ENCODE measurements at places on chromosomes 12 and 14. TPM values are rescaled to one million over a fixed set of nuclear protein-coding genes. Genes with fewer than 3 reads are reported as not detected.

DNA sequence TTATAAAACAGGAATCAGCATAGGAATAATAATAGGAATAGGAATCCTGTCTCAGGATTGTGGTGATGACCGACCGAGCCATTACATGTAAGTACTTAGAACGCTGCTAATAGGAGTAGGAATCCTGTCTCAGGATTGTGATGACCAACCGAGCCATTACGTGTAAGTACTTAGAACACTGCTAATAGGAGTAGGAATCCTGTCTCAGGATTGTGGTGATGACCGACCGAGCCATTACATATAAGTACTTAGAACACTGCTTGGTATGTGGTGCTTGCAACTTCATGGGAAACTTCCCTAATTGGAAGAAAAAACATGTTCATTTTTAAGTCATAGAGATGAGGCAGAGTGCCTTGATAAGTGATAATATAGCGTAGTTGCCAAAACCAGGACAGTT lies 30.0 kb downstream of the ELK3 start:
- DNase-seq: no peak
- H3K27me3 ChIP-seq: no peaks in the 10 kb centered on the region
- peaks cover 25% of the 10 kb centered on the region for H3K4me1 ChIP-seq
- peaks cover 30% of the 10 kb centered on the region for H3K36me3 ChIP-seq

- H3K27me3 ChIP-seq: no peaks in the 10 kb centered on the region
- no peaks in the 10 kb centered on the region for H3K36me3 ChIP-seq
- H3K27ac ChIP-seq: no peak overlapping the region
- DNase-seq: no peak
Observed at GRCh38 chr12:42807766-42808165, 218.2 kb upstream of the PRICKLE1 start.

The SIX1 gene
- 0.89 TPM for total RNA-seq

- no peaks in the 10 kb centered on the region for H3K4me1 ChIP-seq
- H3K36me3 ChIP-seq: no peaks in the 10 kb centered on the region
- DNase-seq: no peak
- H3K4me3 ChIP-seq: no peak overlapping the region
- H3K27ac ChIP-seq: no peak overlapping the region
- no peaks in the 10 kb centered on the region for H3K27me3 ChIP-seq
Observed at GRCh38 chr12:131415781-131416180, 295.1 kb upstream of the SFSWAP start.

DNA sequence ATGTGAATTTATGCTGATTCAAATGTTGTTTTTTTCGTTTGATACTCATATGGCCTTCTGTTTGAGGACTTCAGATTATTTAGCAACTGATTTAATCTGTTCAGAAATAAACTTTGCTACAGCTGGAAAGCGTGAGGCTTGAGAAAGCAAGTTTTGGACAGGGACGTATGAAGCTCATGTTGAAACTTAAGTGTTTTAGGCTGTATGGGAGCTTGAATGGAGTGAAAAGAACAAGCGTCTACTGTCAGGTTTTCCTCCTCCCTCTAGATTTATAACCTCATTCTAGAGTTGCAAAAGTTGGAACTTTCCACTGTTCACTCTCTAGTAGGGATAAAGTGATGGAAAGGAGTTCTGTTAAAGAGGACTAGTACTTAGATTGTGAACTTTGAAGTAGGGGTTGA lies 1.0 kb downstream of the PRPF39 start:
- peak overlapping the region; percentile 93 for H3K27ac ChIP-seq
- H3K27me3 ChIP-seq: no peaks in the 10 kb centered on the region
- no peak for DNase-seq
- peak overlapping the region; percentile 96 for H3K4me3 ChIP-seq
- H3K4me1 ChIP-seq: peaks cover 53% of the 10 kb centered on the region

DNA sequence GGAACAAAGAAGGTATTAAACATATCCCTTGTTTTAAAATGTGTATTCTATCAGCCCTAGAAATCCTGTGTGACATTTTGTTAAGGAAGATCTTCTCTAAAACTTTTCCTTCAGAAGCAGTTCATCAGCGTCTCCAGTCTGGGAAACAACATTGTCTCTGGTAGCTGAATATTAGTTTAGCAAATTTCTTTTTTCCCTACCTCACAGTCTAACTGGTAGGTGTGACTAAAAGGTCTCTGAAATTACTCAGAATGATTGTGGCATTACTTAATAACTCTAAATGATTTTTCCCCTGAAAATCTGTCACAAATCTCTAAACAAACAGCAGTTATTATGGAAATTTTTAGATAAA lies 1044.8 kb downstream of the FLRT2 start:
- H3K4me3 ChIP-seq: no peak overlapping the region
- no peak overlapping the region for H3K27ac ChIP-seq
- no peaks in the 10 kb centered on the region for H3K36me3 ChIP-seq

The SNRNP35 gene
- 32.1 TPM for total RNA-seq

- H3K27ac ChIP-seq: peak overlapping the region; percentile 18
- peaks cover 37% of the 10 kb centered on the region for H3K4me1 ChIP-seq
- H3K4me3 ChIP-seq: no peak overlapping the region
Observed at GRCh38 chr14:74089251-74090020, 4.7 kb downstream of the LIN52 start.

DNA sequence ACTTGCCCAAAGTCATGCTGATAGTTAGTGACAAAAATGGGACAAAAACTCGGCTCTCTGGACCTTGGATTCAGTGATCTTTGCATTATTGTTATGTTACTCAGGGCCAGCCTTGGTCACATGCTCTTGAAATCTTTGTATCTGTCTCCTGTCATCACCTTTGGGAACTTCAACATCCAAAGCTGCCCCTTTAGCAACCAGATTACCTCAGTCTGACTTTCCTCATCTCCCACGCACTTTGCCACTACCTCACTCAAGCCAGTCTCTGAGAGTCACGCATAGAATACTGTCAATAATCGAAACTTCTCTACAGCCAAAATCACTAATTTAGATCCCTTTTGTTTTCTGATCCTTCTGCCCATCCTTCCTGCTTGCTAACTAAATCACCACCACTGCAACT lies 90.8 kb upstream of the DAAM1 start:
- H3K4me3 ChIP-seq: no peak overlapping the region
- no peaks in the 10 kb centered on the region for H3K36me3 ChIP-seq
- DNase-seq: no peak
- H3K27ac ChIP-seq: no peak overlapping the region
- H3K27me3 ChIP-seq: peaks cover 11% of the 10 kb centered on the region
- H3K4me1 ChIP-seq: no peaks in the 10 kb centered on the region

The PTPRQ gene
- not detected for total RNA-seq

GRCh38 chr12:117671734-117672133 lies 297.1 kb downstream of the KSR2 start:
- no peak overlapping the region for H3K27ac ChIP-seq
- H3K27me3 ChIP-seq: no peaks in the 10 kb centered on the region
- H3K36me3 ChIP-seq: no peaks in the 10 kb centered on the region
- H3K4me3 ChIP-seq: no peak overlapping the region
- H3K4me1 ChIP-seq: no peaks in the 10 kb centered on the region

DNA sequence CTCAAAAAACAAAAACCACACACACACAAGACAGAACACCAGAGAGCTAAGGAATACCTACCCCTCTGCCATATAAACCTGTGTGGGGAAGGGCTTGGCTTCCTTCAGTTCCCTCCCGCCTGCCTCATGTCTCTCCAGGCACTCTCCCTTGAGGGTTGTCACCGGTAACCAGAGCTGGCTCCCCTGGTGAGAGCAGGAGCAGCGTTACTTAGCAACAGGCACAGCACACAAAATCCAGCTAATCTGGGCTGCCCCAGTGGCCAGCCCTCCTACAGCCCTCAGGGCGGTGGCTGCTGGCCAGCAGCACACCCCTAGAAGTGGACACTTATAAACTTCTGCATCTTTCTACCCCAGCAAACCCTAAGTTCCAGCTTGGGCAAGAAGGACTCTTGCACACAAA lies 21.6 kb upstream of the NR4A1 start:
- peaks cover 3% of the 10 kb centered on the region for H3K27me3 ChIP-seq
- H3K27ac ChIP-seq: no peak overlapping the region
- H3K36me3 ChIP-seq: no peaks in the 10 kb centered on the region
- no peak for DNase-seq
- H3K4me1 ChIP-seq: peaks cover 35% of the 10 kb centered on the region

DNA sequence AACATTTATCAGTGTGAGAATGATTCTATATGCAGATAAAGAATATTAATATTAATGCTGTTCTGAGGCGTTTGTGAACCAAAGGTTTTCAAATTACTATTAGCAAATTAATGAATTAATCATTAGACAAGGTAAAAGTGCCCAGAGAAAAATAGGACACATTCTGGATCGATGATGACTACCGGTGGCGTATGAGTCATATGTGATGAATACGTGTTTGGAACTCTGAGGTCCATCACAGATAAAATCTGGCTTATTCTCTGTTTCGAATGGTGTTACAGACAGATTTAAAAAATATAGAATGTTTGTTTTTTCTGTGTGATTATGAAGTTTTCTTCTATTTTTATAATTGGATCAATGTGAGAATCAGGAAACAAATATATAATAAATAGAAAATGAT lies 79.2 kb upstream of the RTL1 start:
- H3K27ac ChIP-seq: no peak overlapping the region
- H3K4me3 ChIP-seq: no peak overlapping the region
- peaks cover 6% of the 10 kb centered on the region for H3K27me3 ChIP-seq

GRCh38 chr12:27552886-27553560 lies 29.0 kb downstream of the PPFIBP1 start:
- peaks cover 9% of the 10 kb centered on the region for H3K4me1 ChIP-seq
- no peak for DNase-seq
- no peaks in the 10 kb centered on the region for H3K36me3 ChIP-seq
- no peak overlapping the region for H3K27ac ChIP-seq

The TTLL5 gene
- total RNA-seq: 28.9 TPM

DNA sequence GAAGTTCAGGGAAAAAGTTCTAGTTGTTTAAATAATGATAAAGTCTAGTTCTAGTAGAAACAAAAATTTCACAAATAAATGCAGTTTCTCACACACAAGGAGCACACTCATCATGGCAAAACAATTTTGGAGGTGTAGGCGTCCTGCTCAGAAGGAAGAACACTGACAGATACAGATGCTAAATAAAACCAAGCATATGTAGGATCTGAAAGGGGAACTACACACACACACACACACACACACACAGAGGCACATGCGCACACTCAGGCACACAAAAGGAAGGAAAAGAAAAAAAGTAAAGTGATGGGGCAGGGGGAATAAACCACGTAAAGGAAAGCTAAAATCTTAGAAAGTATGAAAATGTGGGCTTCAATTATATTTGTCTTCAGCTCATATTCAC lies 117.7 kb downstream of the SOX5 start:
- no peaks in the 10 kb centered on the region for H3K4me1 ChIP-seq
- no peaks in the 10 kb centered on the region for H3K36me3 ChIP-seq
- DNase-seq: no peak
- no peaks in the 10 kb centered on the region for H3K27me3 ChIP-seq

- DNase-seq: no peak
- no peaks in the 10 kb centered on the region for H3K4me1 ChIP-seq
- no peak overlapping the region for H3K27ac ChIP-seq
- H3K36me3 ChIP-seq: peaks cover 1% of the 10 kb centered on the region
Observed at GRCh38 chr12:59724011-59724695, 128.3 kb downstream of the SLC16A7 start.

The ENDOU gene
- total RNA-seq: not detected

GRCh38 chr12:111997300-111997699 lies 15.7 kb downstream of the TMEM116 start:
- peaks cover 26% of the 10 kb centered on the region for H3K36me3 ChIP-seq
- H3K27ac ChIP-seq: no peak overlapping the region
- no peak for DNase-seq
- H3K27me3 ChIP-seq: no peaks in the 10 kb centered on the region
- H3K4me3 ChIP-seq: no peak overlapping the region
- peaks cover 73% of the 10 kb centered on the region for H3K4me1 ChIP-seq

DNA sequence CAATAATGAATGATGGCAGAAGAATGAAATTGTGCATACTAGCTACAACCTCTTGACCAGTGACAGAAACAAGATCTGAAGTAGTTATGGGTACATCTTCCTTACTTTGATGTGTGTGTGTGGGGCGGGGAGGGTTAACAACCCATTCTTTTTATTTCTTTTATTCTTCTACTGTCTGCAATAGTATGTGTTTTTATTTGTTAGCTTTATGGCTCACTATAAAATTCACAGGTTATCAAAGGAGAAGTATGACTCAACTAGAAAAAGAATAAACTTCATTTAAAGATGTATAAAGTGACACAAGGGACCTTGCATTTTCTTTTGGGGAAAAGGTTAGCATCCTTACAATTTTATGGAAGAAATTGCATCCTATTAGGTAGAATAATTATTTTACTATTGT lies 430.5 kb downstream of the DAD1 start:
- no peak overlapping the region for H3K4me3 ChIP-seq
- no peak for DNase-seq
- peaks cover 12% of the 10 kb centered on the region for H3K4me1 ChIP-seq
- H3K36me3 ChIP-seq: no peaks in the 10 kb centered on the region
- no peak overlapping the region for H3K27ac ChIP-seq

DNA sequence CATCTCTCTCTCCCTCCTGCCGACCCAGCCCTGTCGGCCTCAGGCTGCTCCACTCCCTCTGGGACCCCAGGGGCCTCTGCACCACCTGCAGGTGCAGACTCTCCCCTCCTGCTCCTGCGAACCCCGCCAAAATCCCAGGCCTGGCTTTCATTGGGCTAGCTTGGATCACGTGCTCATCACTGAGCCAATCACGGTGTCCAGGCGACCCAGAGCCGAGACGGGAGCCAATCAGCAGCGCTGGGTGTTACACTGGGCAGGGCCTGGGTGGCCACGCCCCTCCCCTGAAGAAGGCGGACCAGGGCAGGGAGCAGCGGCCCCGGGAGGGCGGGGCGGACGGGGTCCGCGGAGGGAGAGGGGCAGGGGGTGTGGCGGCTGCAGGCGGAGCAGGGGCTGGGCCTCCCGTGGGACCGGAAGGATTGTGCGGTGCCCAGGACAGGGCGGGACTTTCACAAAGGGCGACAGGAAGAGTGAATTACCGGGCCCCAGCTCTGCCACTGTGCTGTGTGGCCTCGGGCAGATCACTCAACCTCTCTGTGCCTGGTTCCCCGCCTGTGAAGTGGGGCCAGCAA lies 66.6 kb upstream of the FBRSL1 start:
- H3K4me1 ChIP-seq: no peaks in the 10 kb centered on the region
- H3K27me3 ChIP-seq: peaks cover 13% of the 10 kb centered on the region
- no peak for DNase-seq
- no peak overlapping the region for H3K27ac ChIP-seq
- H3K36me3 ChIP-seq: no peaks in the 10 kb centered on the region
- H3K4me3 ChIP-seq: no peak overlapping the region

The RNF212B gene
- total RNA-seq: not detected
